Fibroblast of skin of scalp (primary cell): ENCODE measurements at places on chromosomes 6 and 20.

DNA sequence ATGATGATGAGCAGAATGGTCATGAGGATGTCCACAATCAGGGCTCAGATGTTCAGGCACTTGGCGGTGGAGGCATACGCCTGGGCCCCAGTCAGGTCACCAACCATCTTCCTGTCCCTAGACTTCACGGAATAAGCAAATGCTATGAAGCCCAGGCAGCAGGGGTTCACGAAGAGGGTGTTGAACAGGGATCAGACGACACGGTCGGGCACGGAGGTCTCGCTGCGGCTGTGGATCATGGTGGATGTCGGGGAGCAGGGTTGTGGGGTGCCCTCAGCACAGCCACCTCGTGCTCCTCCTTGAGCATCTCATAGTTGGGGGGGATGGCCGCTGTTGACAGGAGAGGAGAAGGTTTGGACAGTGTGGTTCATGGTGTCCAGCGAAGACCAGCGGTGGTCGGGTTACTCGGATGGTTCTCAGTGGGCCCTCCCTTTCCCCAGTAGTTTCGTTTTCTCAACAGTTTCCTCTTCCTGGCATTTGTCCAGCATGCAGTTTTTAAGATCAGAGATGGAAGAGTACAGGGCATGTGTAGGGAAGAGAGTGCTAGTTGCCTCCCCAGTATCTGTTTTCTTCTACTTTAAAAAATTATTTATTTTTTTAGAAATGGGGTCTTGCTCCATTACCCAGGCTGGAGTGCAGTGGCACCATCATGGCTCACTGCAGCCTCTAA is 20.3 kb upstream of the SPDEF start:
- no peak for DNase-seq

- peak; percentile 74 for DNase-seq
Observed at GRCh38 chr6:138957484-138957883, 30.6 kb downstream of the REPS1 start.

DNA sequence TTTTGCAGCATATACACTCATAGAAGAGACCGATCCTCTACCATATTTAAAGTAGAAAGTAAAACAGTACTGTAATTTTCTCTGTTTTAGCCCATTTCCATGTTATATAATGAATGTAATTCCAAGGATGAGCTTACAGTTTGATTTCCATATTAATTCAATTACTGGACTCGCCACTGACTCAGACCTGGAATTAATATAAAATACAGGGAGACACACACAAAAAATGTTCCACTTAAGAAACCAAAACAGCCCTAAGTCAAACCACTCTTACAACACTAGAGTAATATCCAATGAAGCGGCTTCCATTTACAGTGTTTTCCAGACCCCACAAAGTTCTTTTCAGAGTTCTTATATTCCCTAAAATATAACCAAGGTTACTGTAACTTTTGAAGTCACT is 110.6 kb downstream of the BACH2 start:
- DNase-seq = peak; percentile 25

DNA sequence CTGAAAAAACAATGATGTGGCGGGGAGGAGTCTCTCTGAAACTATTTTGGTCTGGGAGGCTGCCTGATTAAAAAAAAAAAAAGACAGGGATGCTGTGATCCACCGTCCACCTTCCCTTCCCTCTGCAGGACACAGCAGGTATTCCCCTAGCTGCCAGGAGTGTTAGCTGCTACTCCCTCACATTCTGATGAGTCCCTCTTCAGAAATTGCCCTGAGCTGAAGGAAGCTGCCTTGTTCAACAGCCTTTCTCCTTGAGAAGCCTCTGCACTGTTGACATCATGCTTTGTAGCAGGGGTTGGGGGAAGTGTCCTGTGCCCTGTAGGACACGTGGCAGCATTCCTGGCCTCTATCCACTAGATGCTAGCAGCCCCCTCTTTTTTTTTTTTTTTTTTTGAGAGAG is 71.7 kb upstream of the ZMYND8 start:
- DNase-seq = no peak

GRCh38 chr6:100379386-100379785 is 85.3 kb downstream of the SIM1 start:
- no peak for DNase-seq

DNA sequence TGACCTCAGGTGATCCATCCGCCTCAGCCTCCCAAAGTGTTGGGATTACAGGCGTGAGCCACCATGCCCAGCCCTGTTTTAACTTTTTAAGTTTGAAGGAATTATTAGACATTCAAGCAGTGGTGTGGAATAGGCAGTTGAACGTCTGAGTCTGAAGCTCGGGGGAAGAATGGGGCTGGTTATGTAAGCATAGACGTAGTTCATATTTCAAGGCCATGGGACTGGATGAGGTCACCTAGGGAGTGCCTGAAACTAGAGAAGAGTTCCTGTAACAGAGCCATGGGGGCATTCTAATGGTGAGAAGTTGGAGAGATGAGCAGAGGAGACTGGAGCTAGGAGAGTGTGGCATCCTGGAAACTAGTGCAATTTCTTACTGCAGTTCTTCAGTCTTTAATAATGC is 6.4 kb downstream of the CDKAL1 start:
- DNase-seq = no peak

GRCh38 chr6:11878735-11879134 is 100.1 kb upstream of the ADTRP start:
- no peak for DNase-seq

DNA sequence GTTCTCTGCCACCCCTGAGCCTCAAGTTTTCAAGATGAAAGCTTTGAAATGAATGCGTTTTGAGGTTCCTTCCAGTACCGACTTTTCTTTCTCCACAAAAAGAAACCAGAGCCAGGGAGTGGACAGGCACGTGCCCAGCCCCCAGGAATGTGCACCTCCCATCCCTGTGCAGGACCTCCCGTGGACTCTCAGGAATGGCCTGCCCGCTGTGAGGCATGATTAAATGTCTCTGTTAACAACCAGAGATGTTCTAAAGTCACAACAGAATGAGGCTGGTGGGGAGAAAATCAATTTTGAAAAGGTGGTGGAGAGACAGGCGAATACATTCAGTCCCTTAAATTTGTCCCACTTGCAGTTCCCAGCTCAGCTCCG is 1.5 kb downstream of the TGM3 start:
- peak; percentile 42 for DNase-seq

DNA sequence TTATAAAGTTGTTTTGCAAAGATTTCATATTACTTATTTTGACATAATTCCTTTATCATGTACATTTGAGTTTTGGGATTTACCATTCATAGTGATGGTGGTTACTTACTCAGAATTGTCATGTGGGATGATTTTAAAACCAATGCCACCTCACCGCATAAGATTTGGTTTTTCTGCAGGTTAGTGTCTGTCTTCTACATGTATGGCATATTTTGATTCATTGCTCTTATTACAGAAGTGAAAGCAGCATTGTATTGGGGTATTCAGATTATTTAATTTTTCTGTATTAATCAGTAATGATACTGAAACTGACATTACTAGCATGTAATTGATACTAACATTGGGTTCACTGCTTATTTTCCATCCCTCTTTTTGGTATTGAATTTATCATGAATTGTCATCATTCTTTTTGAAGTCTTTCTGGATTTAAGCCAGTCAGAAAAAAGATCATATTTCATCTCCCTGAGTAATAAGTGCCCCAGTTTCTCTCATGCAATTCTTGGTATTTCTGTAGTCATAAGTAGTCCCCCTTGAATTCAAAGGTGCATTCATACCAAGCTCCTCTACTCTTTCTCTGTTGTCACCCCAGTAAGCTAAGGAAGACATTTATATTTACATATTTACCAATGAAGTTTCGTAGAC is 176.6 kb downstream of the BCKDHB start:
- peak; percentile 59 for DNase-seq

DNA sequence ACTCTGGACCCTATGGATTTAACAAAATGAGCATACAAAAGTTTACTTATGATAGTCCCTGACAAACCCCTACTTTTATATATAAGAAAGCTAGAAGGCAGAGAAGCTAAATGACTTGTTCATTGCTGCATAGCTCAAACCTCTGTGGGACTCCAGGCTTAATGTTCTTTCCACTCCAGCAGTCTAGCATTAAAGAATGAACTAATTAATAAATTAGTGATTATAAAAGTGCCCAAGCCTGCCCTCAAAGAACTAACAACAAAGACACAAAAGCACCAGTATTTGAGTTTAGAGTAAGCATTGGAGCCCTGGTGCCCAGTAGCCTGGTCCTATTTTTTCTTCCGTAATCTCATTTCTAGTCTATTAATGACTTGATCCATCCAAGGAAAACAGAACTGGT is 59.9 kb downstream of the LAMA4 start:
- no peak for DNase-seq

- DNase-seq = peak; percentile 43
Observed at GRCh38 chr6:105573138-105573537, 170.3 kb upstream of the PREP start.

GRCh38 chr20:6504826-6505225 is 262.7 kb upstream of the BMP2 start:
- DNase-seq = no peak

DNA sequence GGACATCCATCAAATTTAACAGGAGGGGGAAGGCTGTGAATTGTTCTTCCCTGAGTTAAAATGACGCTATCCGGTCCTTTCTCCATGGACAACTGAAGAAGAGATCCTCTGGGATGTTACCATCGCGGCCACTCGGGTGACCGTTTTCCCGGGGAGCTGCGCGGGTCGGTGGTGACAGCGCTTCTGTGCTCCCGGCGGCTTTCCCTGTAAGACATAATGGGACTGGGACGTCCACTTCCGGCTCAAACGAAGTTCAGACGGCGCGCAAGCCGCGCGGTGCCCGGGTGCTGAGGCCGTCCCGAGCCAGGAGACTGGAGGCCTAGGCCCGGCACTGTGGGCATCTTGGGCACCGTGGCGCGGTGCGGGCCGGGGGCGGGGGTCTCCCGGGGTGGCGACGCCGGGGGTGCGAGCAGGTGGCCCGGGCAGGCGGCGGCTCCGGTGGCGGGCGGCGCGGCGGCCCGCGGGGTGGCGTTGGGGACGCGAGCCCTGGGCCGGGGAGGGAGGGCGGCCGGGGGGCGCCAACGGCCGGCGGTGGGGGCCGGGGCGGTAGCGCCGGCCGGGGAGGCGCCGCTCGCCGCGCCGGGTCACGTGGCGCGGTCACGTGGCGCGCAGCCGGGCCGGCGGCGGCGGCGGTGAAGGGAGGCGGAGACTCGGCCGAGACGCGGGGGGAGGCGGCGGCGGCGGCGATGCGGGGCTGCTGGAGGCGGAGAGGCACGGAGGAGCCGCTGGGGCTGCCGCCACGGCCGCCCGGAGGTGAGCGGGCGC is 63.6 kb downstream of the GTF2H5 start:
- peak; percentile 80 for DNase-seq

DNA sequence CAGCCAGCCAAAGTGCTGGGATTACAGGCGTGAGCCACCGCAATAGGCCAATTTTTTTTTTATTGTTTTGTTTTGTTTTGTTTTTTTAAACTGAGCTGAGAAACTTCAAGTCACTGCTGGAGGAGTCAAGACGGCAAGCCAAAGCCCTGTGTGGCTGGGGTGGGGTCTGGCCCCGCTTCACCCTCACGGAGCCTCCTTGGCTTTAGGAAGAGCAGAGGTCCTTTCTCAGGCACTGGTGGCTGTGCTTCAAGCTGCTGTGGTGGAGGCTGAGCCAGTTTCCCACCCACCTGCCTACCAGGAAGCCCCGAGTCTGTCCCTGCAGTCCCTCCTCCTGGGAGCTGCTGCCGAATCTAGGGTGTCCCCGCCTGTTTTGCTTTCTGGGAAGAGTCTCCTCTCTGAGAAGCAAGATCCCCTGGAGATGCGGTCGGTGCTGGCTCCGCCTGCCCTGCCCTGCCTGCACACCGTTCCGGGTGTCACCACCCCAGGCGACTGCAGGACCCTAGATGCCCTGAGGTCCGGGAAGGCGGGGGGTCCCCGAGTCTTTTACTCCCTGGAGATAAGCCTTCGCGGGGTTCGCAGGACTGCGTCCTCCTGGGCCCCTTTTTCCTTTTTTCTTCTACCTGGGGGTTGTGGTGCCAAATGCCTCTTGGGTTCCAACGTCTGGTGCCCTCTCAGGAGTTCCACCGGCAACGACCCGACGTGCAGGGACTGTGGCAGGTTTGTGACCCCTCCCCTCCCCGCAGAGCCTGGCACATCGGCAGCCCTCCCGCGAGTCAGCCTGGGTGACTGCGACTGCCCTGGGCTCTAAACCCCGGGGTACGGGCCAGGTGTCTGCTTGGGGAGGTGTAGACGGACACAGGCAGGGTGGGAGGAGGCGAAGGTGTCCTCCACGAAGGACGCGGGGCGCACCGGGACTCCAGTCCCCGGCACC is 100.7 kb downstream of the TAF4 start:
- DNase-seq = no peak

DNA sequence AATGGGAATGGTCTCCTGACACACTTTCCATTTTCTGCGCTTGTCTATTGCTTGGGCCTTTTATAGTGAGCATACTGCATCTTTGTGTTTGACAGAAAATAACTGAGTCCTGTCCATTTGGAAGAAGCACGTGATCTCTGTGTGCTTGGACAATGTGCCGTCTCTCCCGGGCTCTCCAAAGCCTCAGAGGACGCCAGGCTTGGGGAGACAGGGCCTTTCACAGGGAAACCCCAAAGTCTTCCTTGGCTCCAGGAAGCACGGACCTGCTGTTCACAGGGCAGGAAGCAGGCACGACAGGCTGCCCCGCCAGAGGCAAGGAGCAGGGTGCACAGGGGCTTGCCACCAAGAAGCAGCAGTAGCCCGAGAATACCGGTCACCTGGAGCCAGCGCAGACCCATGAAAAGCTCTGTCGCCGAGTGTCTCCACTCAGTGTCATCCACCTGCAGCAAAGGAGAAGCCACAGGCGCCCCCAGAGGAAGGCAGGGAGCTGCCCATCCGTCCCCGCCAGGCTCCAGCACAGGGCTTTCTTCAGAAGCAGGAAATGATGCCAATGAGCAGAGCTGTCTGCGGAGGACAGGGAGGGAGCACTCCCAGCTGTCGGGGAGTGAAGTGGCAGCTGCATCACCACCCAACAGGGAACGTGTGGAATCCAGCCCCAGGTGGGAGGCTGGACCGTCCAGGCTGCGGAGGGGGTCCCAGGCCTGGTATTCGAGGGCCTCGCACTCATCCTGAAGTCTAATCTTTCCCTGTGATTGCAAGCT is 135.1 kb downstream of the AGPAT4 start:
- DNase-seq = no peak

GRCh38 chr20:576156-576555 is 32.6 kb upstream of the CSNK2A1 start:
- no peak for DNase-seq

GRCh38 chr6:144581812-144582537 is 296.8 kb downstream of the UTRN start:
- peak; percentile 31 for DNase-seq

DNA sequence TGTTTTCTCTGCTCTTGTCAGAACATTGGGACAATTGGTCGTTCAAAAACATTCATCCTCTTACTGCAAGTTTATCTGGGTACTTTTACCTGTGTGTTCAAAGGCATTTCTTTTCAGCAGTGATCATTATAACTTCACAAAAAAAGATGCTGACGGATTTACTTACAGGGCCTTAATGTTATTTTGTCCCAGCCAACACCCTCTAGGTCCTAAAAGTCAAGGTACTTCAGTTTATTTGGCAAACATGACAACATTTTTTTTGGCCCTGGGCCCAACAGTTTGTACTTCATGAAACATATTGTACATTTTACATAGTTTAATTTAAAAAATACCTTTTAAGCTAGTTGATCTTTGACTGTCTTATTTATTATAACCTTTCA is 241.2 kb upstream of the TAB2 start:
- no peak for DNase-seq
